ENCODE measurements at places on chromosomes 5 and 9.

DNA sequence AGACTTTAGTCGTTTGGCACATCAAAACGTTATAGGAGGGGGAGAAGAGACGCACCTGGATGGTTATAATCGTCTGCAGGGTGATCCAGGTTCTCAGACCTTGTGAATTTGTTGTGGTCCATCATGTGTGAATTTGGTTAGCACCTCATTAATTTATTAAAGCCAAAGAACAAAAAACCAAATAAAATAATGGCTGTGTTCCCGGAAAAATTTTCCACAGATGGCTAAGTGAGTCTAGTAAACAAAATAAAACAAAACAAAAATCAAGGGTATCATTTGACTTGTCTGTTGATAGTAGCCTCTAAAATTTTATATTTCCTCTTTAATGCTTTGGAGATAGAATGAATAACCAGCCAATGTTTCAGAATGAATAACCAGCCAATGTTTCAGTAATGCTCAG, 119.7 kb downstream of the ACTBL2 start:
- no peak for DNase-seq

DNA sequence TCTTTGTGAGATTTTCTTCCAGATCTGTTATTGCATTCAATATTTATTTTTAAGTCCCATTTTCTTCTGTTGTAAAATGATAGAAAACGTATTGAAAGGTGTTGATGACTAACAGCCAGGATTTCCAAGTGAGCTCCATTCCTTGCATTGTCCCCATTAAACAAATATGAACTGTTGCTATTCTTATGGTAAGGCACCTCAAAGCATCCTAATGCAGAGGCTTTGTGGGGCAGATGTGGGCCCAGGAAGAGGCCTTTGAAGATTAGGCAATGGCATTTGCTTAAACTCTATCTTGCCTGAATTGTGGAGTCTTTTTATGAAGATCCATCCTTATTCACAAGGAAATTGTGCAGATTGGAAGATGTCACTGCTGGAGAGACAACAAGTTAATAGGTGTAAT, 38.9 kb downstream of the NTRK2 start:
- no peak for DNase-seq

DNA sequence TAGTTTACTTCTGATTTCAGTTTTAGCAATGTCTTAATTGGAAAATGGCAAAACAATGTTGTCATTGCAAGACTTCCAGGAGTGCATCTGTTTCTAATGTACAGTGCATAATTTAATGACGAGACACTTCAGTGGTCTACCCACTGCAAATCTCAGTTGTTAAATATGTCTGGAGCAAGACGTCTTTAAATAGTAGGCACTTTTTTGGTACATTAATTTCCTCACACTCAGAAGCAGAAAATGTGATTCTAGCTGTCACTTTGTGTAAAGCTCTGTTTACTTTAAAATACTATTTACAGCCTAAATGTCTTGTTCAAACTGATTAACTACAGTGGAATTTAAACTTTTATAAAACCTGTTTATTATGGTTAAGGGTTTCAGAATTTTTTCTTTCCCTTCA, 815.5 kb downstream of the TLE1 start:
- no peak for DNase-seq

DNA sequence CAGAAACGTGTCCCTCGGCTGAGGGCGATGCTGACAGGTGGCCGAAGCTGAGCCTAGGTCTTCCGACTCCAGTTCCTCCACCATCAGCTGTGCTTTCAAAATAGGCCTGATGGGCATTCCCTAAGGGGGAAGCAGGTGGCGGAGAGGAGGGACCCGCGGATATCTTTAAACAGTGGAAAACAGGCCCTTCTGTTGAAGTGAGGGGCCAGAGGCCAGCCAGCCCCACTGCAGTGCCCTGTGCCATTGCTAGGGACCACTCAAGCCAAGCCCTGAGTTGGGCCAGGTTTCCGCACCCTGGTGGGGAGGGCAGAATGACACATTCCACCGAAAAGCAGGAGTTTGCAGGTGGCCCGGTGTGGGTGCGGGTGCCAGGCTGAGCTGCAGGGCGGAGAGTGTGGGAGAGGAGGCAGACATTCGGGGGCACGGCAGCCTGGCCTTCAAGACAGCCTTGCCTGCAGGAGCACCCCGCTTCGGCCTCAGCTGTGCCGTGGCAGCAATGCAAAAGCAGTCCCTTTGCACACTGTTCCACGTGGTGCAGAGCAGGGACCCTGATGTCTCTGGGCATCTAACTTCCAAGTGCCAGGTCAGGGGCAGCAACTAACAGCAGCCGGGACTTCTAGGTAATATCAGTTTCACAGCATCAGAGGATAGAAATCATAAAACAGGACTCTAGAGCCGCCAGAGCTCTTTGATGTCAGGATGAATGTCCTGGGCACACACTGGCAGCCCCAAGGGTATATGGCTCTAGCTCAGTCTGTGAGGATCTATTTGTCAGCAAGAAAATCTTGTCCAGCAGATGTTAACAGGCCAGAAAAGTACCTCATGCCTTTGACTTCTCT, 17.2 kb downstream of the HNRNPH1 start:
- no peak for DNase-seq

GRCh38 chr5:81825237-81825636, 74.3 kb upstream of the SSBP2 start:
- DNase-seq, result no peak

GRCh38 chr9:133715866-133716563, 22.1 kb downstream of the SARDH start:
- peak; percentile 30 for DNase-seq

- no peak for DNase-seq
These were observed 8.1 kb downstream of the NDST1 start for GRCh38 chr5:150516011-150516410.

DNA sequence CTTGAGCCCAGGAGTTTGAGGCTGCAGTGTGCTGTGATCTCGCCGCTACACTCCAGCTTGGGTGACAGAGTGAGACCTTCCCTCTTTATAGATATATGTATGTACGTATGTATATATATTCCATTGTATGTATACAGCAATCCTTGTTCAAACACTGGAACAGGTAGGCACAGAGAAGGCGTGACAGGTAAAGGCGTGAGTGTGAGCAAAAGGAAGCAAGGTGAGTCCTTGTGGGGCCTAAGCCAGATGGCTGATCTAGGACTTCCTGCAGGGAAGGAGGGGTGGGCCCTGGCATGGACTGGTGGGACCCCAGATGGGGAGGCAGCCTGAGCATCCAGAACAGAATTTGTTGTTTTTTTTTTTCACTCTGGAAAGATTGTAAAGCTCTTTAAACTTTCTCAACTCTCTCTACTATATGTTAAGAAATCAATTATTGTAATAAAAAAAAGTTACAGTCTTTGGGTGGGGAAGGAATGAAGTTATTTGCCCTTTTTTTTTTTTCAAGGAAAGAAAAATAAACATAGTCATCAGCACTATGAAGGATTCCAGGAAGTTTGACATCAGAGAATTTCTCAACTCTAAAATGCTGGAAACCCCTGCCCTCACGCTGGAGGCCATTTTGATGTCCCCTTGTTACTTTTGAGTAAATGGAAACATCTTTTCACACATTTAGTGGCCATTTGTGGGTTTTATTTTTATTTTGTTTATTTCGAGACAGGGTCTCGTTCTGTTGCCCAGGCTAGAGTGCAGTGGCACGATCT, 38.9 kb upstream of the STXBP1 start:
- DNase-seq, result no peak

DNA sequence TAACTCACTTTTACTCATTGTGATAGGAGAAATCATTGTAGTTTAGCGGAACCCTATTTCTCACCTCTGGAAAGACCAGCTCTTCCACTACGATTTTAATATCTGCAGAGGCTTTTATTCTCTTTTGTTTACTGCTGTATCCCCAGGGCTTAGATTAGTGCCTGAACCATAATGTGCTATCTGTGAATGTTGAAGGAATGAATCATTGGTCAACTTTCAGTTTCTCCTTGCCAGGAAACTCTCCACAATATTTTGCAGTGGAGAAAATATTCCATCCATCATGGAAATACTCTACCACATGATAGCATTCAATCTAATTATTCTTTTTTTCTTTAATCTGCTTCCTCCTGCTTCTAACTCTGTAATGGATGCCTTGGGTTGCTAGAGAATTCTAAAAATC, 263.5 kb upstream of the PTPRD start:
- no peak for DNase-seq

- no peak for DNase-seq
These were observed 51.3 kb downstream of the TGFBI start for GRCh38 chr5:136080113-136080482.

GRCh38 chr9:27073841-27074728, 34.9 kb upstream of the TEK start:
- DNase-seq, result no peak

DNA sequence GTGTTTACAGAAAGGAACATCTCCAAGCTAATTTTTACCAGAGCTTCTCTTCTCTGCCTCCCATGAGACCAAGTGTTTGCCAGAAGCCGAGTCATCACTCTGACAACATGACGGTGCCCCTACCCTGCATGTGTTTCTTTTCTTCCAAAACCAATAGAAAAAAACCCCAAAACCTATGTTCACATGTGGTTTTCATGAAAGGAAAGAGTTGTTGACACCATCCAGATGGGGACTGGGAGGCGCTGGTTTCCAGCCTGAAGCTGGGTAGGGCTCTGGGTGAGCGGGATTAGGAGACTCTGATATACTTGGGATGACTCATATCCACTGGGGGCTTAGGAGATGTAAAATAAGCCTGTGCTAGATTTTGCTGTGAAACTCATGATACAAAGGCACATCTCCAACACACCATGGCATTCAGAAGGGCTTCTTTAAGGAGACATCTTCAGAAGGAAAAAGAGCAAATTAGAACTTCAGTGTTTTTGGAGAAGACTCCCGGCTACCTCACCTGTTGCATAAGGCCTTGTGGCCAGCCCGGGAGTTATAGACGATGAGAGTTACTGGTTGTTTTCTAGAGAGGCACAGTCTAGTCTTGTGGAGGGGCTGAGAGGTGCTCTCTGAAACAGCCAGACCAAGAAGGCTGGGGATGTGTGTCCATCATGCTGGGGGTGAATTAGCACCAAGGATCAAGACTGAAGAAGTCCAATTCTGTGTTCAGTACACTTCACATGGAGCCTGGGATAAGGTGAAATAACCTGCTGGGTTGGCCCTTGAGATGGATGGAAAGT, 108.9 kb upstream of the LHFPL2 start:
- no peak for DNase-seq

DNA sequence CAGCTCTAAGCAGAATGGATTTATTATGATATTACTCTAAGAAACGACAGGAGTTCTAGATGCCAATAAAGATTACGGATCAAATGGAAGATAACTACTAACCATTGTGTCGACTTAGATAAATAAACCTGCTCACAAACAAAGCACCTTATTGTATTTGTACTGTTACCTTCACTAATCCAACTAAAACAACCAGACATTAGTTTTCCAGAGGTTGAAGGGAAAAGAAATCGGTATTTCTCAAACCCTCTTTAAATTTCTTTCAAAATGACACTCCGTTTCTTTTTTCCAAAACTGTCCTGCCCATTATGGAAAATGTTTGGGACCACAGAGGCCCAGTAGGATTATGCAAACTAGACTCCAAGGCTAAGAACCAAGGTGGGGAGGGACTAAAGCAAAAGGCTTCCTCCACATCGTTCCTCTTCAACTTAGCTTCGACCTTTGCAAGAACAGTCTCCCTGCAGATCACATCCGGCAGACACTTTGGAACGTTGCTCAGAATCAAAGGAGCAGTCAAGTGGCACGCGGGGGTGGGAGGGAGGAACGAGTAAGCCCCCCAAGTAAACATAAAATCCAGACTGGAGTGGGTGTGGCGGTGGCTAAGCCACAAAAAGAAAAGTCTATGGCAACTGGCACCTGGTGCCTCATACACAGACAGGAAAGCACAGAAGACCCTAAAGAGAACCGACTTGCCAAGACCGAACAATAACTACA, 2.7 kb downstream of the MLLT3 start:
- DNase-seq, result peak; percentile 13

All from stimulated activated CD4-positive, alpha-beta T cell treated with anti-CD3 and anti-CD28 coated beads, Interleukin-4, amount 100 ng/mL, for 1 hour (primary cell).